ENCODE measurements at places on chromosomes 1 and 21. TPM values are rescaled to one million over a fixed set of nuclear protein-coding genes. Genes with fewer than 3 reads are reported as not detected.

DNA sequence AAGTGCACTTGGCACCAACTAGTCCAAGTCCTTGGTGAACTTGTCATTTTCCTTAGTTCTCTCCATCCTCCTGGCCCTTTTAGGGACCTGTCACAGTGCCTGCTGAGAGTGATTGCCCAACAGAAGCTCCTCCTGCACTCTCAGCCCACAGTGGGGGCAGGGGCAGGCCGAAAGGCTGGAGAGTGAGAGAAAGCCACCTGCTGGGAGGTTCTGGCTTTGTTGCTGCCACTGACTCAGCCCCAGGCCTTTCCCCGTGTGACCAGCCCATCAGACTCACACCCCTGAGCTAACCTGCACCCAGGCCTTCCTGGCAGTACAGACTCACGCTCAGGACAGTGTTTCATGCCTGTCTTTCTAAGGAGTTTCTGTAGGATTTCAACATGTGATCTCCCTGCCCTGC, 17.1 kb upstream of the PROK1 start:
- no peak for DNase-seq

GRCh38 chr1:91806769-91807700, 78.9 kb downstream of the TGFBR3 start:
- no peak for DNase-seq

GRCh38 chr1:234708700-234709395, 98.9 kb upstream of the IRF2BP2 start:
- DNase-seq: no peak

DNA sequence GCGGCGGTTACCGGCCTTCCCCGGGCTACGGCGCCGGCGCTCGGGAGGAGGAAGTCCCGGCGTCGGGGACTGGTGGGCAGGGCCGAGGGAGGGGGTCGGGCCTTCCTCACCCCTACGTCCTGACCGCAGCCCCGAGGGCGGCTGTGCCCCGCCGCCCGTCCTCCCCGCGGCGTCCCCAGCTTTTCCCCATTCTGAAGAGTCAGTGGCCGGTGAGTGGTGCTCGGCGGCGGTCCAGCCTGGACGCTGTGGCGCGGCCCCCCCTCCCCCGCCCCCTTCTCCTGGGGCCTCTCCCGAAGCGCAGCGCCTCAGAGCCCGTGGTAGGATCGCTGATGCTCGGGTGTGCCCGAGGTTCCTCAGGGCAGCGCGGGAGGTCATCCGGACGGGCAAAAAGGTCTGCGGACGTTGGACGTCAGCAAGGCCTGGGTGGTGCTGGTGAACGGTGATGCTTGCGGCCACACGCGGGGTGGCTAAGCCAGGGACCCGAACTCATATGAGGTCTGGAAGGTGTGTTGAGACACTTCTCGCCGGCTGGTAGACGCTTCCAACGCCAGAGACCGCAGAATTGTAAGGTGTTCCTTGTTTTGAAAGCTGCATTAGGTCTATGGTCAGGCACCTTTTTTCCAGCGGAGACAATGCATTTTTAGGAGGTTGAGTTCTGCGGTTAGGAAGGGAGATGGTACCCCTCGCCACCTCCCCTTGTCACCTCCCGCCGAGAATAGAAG, 725 bp downstream of the SLC25A33 start:
- DNase-seq: no peak

DNA sequence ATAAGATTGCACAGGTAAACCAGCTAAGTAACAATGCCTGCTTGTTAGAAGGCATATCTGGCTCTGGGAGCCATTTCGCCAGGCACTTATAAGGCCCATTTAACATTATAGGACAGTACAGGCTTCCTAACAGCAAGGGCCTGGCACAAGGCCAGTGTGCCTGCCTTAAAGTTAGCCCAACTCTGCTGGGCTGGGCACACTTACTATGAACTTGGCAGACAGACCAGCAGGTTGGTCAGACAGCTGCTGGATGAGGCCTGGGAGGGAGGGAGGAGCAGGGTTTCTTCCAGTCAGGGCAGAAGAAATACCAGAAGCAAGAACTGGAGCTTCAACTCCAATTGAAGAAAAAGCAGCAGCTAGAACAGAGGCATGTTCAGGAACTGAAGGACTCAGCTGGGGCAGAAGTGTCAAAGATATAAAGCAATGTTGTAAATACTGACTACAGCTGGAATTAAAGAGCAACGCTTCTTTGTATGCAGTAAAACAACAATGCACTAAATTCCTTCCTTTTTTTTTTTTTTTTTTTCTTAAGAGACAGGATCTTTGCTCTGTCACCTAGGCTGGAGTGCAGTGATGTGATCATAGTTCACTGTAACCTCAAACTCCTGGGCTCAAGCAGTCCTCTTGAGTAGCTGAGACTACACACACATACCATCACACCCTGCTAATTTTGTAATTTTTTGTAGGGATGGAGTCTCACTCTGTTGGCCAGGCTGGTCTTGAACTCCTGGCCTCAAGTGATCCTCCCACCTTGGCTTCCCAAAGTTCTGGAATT, 4.9 kb downstream of the CACHD1 start:
- no peak for DNase-seq

DNA sequence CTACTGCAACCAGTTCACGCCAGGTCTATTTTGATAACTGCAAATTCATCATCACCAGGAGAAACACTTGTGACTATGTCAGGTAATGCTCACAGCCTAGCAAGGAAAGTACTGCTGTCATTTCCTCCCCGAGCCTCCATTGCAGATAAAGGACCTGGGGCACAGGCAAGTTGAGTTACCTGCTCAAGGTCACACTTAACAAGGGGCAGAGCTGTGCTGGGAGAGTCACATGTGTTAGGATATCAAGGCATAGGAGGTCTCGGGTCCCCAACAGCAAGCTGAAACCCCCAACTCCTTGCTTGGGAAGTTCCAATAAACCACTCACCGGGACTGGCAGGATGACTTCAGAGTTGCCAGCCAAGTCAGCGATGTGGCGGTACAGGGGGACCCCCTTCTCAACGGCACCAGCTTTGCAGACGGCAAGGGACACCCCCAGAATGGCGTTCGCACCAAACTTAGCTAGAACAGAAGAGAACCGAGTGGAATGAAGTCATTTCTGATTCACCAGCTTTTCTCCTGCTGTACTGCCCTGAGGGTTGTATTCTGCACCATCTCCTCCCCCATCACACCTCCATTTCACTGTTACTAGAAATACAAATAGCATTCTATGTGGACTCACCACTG, 11.6 kb downstream of the ENO1 start:
- no peak for DNase-seq

- DNase-seq: no peak
These were observed 98.0 kb downstream of the KCNJ15 start for GRCh38 chr21:38354746-38355145.

DNA sequence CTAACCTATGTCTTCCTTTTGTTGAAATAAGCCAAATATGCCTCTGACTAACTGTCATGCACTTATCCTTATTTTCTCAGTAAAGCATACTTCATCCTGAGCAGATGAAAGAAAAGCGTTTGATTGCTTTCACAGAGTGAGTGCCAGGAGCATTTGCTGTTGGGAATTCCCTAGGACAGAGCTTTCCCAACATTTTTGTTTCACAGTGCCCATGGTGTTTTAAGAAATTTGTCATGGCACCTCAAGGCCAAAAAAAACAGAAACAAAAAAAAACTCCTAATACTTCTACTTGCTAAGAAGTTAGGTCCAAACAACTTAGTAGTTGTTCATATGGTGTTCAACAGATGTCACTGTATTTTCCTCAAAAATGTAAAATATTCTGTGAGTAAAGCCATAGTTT, 120.8 kb upstream of the BMP8A start:
- DNase-seq: no peak

- no peak for DNase-seq
These were observed 30.6 kb upstream of the LCE5A start for GRCh38 chr1:152479792-152480595.

DNA sequence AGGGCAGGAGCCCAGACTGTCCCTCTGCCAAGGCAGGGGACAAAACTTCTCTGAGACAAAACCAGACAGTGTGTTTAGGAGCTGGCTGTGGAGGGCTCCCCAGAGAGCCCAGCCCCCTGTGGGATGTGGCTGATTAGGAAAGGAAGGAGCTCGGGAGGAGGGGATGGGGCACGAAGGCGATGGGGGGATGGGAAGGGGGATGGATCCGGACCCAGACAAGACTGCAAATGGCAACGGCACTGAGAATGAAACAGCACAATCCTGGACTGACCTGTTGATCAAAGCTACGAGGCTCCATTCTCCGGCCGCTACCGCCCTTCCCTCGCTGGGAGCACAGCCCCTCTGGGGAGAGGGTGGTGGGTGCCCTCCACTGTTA, 33.1 kb downstream of the FOXO6 start:
- no peak for DNase-seq

DNA sequence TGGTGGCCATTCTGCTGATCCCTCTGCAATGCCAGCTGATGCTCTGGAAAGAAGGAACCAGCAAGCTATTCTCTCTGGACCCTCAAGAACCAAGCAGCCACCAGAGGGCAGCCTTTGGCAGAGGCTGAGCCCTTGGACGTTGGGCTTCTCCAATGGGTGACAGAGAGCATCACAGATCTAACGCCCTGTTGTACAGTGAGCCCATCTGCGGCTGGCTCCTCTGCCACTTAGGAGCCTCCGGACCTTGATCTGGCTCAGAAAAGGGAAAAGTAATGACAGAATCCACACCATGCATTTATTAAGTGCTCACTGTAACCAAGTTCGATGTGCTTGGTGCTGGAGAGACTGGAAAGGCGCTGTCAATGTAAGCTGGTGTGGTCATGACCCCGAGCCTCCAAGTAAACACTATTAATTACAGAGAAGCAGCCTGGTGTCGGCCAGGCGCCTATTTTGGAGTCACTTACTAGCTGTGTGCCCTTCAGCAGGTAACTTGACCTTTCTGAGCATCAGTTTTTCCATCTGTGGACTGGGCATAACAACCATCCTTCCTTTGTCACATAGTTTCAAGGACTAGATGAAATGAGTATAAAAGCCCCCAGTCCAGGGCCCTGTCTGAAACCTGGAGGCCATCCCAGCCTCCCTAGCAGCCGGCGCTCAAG, 34.9 kb downstream of the ECE1 start:
- DNase-seq: no peak

GRCh38 chr1:20630729-20631128, 2.5 kb upstream of the PINK1 start:
- DNase-seq: no peak

DNA sequence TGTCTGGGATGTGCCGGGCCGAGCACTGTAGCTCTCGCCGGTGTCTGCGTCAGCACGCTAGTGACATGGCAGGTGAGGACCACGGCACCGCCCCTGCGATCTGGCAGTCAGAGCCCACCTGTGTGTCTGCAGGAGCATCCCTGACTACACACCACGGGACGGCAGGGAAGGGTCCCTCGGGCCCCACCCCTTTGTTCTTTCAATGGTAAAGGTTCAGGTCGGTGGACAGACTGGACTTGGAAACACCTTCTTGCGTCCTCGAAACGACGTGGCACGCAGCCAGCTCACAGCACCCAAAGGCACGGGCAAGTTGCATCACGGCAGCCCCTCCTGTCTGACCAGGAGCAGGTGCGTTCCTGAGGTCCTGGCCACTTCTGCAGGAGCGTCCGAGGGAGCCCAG, 3.7 kb upstream of the SAMD11 start:
- no peak for DNase-seq

DNA sequence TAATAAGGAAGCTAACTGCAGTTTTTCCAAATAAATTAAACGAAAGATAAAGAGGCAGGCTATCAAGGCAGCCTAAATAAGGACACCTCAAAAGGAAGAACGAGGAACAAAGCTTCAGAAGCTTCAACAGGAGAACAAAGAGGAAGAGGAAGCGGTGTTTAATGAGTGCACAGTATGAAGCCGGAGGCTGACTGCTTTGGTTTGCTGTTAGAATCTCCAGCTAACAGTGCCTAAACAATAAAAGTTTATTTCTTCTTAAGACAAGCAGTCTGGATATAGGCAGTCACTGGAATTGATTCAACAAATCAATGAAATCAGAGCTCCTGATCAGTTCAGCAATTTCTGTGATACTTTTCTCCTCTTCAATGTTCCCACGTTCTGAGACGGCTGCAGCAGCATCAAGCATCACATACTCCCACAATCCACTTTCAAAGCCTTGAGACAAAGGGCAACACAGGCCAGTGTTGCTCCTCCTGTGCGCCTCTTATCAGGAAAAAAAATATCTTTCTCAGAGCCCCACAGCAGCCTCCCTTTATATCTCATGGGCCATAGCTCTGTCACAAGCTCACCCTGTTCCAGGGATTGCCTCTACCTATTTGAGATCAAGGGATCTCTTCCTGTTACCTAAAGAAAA, 365.6 kb upstream of the ST6GALNAC5 start:
- DNase-seq: no peak

- no peak for DNase-seq
These were observed 4.3 kb upstream of the KIF14 start for GRCh38 chr1:200624679-200625335.

DNA sequence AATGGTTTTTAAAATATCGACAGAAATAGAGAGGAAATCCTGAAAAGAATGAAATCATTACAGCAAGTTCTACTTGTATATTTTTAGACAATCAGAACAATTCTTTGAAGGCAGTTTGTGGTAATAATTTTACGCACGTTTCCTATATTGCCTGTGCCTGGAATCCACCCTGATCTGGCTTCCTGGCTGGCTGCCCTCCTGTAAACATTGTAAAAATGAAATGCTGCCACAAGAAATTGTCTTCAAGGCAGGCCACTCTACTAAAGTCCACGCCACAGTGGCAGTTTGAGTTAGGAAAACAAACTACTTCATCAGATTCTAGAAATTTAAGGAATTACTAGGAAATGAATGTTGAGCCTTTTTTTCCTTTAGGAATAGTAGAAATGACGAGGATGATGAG, 454.5 kb upstream of the NR5A2 start:
- no peak for DNase-seq

DNA sequence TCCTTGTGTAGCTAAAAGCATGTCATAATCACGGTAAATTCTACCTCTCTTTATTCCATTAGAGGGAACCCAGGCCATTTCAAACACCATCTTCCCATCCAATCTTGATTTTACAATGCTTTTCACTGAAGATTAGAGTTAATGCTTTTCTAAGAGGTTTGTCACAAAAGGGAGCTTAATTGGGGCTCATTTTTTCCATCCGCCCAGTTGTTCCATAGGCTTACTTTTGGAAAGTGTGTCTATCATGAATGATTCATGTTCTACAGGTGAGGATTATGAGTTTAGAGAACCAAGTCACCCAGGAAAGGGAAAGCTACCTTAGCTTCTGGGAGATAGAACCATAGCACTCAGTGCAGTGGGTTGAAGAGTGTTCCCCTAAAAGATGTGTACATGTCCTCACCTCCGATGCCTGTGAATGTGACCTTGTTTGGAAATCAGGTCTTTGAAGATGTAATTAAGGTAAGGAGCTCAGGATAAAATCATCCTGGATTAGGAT, 286.9 kb upstream of the RUNX1 start:
- no peak for DNase-seq

DNA sequence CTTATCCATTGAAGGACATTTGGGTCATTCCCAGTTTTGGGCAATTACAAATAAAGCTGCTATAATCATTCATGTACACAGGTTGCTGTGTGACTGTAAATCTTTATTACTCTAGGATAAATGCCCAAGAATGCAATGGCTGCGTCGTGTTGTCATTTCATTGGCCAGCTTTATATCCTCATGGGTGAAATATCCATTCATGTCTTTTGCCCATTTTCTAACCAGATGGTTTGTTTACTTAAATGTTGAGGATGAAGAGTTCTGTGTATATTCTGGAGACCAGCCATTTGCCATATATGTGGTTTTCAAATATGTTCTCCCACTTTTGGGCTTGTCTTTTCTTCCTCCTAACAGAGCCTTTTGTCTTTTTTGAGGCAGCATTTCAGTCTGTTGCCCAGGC, 25.3 kb downstream of the TRIM11 start:
- DNase-seq: no peak

CD160 gene
- 2.6 TPM for polyA plus RNA-seq

PCP4 gene
- polyA plus RNA-seq: 12.6 TPM

DENND1B gene
- polyA plus RNA-seq: 12.9 TPM

TMOD4 gene
- polyA plus RNA-seq: 1.4 TPM

OSCP1 gene
- 22.6 TPM for polyA plus RNA-seq

Measured in renal cortex interstitium (tissue), 15 donors.